ENCODE measurements at places on chromosomes 2 and 18. TPM values are rescaled to one million over a fixed set of nuclear protein-coding genes. Genes with fewer than 3 reads are reported as not detected.

Gene RNF144A
- 9.8 TPM for total RNA-seq

Gene OXER1
- 1.6 TPM for total RNA-seq

Gene ASB18
- total RNA-seq: not detected

DNA sequence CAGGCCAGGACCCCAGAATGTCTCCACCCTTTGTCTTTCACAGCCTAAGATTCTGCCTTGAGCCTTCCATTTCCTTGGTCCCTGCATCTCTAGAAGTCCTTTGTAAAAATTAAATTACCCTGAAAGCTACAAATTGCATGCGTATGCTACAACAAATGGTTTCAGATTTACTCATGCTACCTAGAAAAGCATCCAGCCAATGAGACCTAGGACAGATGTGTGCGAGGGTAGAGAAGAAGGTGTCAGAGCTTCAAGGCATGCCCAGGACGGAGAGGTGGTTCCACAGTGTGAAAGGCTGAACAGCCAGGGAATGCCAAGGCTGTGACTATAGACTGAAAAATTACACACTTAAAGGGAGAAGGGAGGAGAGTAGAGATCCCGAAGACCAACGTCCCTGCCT, 40.2 kb downstream of the CCBE1 start:
- DNase-seq: no peak

DNA sequence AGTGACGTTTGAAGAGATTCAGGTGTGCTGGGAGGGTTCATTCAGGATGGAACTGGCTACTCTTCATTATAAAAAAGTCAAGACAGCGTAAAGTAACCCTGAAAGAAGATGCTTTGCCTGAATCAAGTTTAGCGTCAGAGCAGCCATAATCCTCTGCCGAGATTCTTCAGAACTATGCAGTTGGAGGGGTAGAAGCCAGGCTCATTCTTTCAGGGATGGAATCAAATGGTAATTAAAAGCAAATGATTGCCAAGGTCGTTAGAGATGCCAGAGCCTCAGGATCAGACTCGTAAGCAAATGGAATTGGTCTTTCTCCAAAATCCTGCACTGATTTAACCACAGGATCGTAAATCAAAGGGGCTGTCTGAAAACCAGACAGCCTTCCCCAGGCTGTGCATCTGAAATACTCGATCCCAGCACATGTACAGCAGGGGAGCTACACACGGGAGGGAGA, 21.9 kb downstream of the APCDD1 start:
- DNase-seq: no peak

DNA sequence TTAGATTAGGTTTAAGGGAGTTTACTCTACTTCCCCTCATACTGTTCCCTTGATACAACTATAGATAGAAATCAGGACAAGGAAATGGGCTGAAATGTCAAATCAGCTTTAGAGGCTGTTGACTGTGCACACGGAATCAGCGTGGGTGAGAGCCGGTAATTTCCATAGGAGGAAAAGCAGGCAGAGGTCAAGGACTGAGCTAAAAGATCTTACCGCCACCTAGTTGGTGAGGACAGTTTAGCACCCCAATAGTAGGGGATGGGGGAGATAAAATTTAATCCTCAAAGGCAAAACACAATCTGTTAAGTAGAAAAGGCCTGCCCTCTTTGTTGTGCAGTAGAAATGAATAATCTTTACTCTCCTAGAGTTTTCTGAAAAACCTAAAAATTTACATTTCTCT, 1154.5 kb upstream of the CHAC2 start:
- DNase-seq: peak; percentile 36

DNA sequence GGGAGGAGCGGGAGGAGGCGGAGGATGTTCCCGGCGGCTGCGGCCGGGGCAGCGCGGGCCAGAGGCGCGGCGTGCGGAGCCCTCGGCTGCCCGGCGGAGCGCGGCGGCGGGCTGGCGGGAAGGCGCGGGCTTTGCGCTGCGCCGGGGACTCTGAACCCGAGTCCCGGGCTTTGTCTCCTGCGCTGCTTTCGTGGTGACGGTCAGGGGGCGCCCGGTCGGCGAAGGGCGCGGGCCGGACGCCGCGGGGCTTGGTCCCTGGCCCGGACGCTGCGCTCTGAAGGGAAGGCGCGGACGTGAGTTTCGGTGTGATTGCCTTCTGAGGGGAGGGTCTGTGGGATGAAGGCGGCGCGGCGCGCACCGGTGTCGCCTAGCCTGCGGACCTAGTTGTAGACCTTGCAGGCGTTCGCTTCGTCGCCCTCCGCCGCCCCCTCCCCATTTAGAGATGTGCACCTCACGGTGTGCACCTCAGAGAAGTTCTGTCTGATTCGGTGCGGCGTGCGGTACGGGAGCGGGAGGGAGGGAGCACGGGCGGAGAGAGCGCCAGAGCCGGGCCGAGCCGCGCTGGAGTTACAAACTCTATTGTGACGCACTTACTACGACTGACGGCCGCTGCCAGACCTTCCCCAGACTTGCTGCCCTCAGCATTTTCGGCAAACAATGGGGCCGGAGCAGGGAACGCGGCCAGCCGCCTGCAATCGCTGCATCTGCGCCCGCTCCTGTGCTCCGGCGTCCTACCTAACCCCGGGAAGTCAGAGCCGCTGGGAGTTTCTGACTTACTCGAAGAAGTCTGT, 2.1 kb downstream of the BCL2L11 start:
- DNase-seq: peak; percentile 83

GRCh38 chr2:223729781-223730180, 107.6 kb downstream of the AP1S3 start:
- no peak for DNase-seq

DNA sequence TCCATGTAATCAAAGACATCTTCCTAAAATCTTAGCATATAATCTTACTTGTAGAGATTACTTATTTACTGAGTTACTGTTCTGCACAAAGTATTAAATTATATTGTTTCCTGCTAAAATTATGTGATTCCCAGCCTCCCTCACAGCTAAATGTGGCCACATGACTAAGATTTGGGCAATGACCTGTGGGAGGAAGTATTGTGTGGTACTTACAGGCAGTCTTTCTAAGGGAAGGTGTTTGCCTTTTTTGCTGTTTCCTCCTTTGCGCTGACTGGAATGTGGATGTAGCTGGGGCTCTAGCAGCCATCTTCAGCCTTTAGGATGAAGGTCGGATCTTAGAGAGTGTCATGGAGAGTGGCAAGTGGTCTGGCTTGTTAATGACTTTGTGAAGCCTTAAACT, 146.3 kb upstream of the APCDD1 start:
- DNase-seq: no peak
